ENCODE measurements at places on chromosomes 2 and 18. TPM values are rescaled to one million over a fixed set of nuclear protein-coding genes. Genes with fewer than 3 reads are reported as not detected.

Gene PKDCC
- 60.4 TPM for total RNA-seq

Gene IL1RL2
- total RNA-seq, result 5.2 TPM

Gene ZNF396
- total RNA-seq, result 4.8 TPM

Gene RBKS
- total RNA-seq, result 5.2 TPM

Gene TRIM54
- total RNA-seq, result 0.18 TPM

Gene CYP27C1
- total RNA-seq, result 0.73 TPM

Gene TUBB8B
- not detected for total RNA-seq

Gene RAB31
- 46.0 TPM for total RNA-seq

Gene COL4A3
- total RNA-seq, result 23.3 TPM

Gene ZAP70
- 5.2 TPM for total RNA-seq

GRCh38 chr2:22999951-23000350 is 385.0 kb upstream of the KLHL29 start:
- DNase-seq, result no peak

DNA sequence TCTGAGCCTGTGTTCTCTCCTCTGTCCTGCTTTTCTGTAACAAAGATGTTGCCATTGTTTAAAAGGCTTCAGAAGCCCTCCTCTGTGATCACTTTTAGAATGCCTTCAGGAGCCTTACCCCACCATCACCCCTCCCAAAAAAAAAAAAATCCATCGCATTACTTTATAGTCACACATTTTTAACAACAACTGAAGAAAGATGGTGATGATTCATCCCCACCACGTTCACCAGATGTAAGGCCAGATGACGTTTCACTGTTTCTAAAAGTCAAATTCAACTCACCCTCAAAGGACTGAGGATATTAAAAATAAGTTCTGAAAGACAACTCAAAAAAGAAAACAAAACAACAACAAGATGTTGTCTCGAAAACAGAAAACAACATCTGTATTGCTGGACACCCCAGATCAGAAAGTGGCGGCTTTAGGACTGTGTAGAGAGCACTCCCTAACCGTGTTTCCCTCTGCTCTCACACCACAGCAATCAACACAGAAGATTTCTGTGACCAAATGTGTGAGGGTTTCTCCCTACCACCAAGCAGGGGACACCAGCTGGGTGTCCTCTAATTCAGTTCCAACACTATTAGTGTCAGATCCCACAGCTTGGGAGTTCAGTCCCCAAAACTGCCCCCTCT is 61.9 kb upstream of the CREB1 start:
- no peak for DNase-seq

GRCh38 chr2:62303788-62304187 is 107.9 kb downstream of the B3GNT2 start:
- DNase-seq, result no peak

DNA sequence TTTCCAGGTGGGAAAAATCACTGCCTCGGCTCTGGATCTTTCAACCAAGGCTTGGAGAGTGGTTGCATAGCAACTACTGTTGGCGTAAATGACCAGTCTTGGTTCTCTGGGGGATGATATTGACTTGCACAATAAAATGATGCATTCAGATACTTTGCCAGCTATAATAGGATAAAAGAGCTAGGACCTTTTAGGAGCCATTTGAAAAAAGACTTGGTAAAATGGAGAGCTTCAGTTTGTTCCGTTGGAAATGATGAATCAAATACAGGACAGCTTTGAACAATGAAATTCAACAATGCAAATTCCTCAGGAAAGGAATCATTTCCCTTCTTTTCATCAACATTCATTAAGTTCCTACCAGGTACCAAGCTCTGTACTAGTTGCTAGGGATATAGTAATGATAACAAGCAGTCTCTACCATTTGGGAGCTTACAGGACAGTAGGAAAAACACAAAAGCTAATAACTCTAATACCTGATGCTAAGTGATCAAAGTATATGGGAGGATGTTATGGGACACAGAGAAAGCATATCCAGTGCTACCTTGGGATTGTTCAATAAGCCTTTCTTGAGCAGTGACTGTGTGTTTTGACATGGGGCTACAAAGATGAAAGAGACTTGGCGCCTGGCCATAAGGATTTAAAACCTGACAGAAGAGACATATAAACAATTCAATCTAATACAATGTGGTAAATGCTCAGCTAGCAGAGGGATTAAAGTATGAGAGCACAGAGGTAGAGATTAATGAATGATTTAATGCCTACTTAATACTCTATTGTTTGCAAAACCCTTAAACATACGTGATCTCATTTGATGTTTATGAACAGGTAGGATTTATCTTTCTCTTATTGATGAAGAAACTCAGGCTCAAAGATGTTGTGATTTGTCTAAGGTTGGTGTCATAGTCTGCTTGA is 110.7 kb downstream of the QPCT start:
- no peak for DNase-seq

DNA sequence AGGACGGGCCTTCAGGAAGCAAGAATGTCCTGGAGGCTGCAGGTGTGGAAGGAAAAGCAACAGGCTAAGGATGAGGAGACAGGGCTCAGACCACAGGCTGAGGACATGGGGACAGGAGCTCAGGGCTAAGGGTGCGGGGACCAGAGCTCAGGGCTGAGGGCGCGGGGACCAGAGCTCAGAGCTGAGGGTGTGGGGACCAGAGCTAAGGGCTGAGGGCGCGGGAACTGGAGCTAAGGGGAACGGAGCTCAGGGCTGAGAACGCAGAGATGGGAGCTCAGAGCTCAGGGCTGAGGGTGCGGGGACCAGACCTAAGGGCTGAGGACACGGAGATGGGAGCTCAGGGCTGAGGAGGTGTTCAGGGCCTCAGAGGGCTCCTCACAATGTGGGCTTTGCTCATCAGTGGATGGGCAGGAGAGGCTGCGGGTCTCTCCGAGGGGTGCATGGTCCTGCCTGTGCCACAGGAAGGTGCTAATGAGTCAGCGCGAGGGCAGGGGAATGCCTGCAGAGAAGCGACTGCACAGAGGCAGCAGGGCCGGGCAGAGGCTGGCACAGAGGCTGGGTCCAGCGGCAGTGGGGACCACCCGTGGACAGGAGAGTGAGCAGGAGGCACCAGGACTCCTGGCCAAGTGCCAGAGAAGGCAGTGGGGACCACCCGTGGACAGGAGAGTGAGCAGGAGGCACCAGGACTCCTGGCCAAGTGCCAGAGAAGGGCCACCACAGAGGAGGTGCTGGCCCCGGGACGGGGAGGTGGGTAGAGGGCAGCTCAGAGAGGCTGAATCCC is 271.7 kb downstream of the TWIST2 start:
- no peak for DNase-seq

DNA sequence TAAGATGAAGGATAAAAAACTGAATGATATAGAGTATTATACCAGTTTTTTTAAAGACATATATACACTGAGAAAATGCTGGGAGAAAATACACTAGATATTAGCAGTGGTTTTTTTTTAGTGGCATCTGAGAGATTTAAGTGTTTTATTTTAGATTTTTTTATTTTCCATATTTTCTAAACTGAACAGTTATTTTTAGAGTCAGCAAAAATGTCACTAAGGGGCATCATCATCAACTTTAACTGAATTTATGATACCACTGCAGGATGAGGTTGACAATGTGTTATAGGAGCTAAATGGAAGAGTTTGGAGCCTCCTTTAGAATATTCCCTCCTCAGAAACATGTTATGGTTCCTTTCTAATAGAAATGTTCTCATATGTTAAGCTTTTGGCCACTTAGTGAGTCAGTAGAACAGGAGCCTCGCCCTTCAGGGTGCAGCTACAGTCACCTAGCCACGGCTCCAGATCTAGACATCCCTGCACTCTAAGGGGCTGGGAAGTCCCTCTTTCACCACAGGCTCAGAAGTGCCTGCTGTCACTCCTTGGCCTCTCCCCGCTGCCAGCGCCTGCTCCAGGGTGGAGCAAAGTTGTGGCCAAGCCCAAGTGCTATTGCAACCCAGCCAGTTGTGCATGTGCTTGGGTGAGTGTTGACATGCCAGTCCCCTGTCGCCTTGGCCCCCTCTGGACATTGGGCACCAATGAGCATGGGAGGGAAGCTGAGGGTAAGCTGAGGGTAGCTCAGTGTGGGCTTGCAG is 210.7 kb upstream of the RASGRP3 start:
- no peak for DNase-seq

- no peak for DNase-seq
These were observed 437.6 kb downstream of the NCKAP5 start for GRCh38 chr2:133130548-133131246.

DNA sequence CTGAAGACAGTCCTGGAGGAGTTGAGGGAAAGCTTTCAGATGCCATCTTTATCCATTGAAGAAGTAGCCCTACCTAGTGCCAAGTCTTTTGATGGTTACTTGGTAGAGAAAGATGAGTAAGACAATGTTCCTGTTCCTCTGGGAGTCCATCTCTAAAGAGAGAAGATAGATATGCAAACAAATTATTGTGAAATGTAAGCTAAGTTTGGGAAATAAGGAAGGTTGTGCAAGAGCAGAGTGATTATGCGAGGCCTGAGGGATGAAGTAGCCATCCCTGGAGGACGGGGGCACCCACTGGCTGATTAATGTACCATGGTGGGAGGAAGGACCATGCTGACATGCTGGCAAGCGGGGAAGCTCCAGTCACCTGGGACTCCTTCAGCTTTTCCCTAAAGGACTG is 994 bp upstream of the DTNA start:
- DNase-seq, result no peak

DNA sequence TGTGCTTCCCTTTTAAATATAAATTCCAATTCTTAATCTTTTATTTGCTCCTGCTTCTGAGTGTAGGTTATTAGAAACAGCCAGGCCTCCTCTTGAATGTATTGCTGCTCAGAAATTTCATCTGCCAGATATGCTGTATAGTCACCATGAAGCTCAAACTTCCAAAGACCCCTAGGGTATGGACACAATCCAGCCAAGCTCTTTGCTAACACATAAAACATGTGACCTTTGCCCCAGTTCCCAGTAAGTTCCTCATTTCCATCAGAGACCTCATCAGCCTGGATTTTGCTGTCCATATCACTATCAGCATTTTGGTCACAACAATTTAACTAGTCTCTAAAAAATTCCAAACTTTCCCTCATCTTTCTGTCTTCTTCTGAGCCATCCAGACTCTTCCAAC is 75.2 kb downstream of the MAP2 start:
- DNase-seq, result no peak

DNA sequence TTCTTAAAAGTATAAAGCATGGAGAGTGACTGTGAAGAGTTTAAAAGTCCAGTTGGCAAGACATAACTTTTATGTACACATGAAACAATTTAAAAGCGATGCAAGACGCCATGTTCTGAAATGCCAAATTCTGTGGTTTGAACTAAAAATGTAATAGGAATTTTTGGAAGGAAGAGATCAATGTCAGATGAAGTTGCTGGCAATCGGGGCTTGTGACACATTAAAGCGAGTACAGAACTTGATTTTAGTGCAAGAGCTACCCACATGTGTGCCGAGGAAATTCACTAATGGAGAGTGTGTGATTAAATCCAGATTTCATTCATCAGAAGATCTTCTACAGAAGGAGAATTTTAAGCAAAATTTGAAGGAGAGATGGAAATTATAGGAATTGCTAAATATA is 220.2 kb upstream of the CCDC68 start:
- no peak for DNase-seq

- DNase-seq, result no peak
These were observed 1300.4 kb upstream of the CHAC2 start for GRCh38 chr2:52467189-52467588.

DNA sequence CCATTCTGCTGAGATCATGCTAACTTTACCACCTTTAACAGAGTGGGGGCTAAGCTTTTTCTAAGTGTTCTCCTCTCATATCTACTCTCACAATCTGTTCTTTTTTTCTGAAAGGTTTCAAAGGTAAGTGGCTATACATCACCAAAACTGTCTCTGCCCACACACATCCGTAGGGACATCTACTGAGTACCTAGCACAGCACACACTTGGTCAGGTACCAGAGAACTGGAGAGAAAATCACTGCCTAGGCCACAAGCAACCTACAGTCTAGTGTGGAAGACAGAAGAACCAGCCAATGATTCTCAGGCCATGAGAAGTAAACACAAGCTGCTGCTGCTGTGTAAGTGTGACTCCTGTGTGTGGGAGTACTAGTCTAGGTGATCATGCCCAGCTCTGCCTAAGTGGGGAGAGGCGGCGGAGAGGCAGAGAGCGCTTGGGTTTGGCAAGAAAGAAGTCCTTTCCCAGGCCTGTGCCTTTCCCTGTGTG is 176.1 kb upstream of the ZFP36L2 start:
- DNase-seq, result no peak

GRCh38 chr18:1559563-1559962 is 654.9 kb downstream of the ADCYAP1 start:
- DNase-seq, result no peak

- no peak for DNase-seq
These were observed 464.6 kb upstream of the GCFC2 start for GRCh38 chr2:76175295-76175694.

GRCh38 chr2:112818094-112818902 is 18.3 kb downstream of the IL1B start:
- DNase-seq, result no peak

- no peak for DNase-seq
These were observed 19.4 kb downstream of the DOK1 start for GRCh38 chr2:74573747-74574562.

DNA sequence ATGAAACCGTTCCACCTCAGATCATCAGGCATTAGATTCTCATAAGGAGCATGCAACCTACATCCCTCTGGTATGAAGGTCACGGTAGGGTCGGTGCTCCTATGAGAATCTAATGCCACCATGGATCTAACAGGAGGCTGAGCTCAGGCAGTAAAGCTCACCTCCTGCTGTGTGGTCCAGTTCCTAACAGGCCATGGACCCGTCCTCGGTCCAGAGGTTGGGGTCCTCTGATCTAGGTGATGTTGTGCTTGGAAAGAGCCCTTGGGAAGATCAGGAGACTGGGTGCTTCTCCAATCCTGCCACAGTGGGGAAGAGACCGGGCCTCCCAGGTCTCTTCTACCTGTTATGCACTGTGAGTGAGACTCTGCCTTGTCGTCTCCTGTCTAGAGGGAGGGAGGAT is 104.6 kb downstream of the ACKR3 start:
- peak; percentile 28 for DNase-seq

DNA sequence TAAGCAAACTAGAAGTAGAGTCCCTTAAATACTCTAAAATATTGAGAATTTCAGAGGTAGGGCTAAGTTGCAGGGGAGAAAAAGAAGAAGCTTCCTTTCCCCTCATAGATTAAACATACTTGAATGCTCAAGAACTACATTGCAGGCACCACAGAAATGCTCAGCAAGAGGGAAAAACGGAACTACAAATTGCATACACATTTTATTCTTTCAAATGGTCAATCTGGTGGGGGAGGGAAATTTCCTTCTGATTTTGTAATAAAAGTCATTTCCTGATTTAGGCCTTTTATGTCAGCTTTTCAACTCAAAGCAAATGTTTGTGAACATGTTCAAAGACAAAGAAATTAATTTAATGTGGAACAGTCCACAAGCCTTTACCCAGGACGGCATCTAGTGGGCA is 33.0 kb downstream of the FARSB start:
- DNase-seq, result no peak

GRCh38 chr2:159908623-159909022 is 110.6 kb upstream of the CD302 start:
- DNase-seq, result no peak

GRCh38 chr2:190742431-190742830 is 93.5 kb downstream of the NAB1 start:
- DNase-seq, result no peak
